ENCODE measurements at places on chromosomes 6 and 20.

- no peak for DNase-seq
These were observed 186.9 kb downstream of the ZFP64 start for GRCh38 chr20:52004715-52005114.

DNA sequence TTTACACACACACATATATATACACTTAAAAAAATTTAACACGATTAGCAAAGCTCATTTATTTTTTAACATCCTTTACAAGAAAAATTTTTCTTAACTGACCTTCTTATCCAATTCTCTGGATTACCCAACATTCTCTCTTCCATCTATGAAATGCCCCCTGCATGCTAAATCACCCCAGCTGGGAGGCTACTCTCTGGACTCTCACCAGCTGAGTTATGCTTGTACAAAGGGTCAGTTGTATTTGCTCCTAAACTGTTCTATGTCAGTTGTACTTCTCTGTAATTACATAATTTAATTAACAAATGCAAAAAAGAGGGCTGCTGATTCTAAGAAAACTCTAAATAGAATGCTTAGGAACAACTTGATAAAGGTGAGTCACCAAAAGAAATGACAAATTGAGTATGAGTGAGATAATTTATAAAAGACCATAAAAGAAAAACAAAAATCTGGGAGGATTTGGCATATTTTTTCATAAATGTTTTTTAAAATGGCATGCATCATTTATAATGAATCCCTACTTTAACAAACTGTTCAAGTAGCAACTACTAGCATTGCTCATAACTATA is 120.5 kb downstream of the KIF13A start:
- no peak for DNase-seq

DNA sequence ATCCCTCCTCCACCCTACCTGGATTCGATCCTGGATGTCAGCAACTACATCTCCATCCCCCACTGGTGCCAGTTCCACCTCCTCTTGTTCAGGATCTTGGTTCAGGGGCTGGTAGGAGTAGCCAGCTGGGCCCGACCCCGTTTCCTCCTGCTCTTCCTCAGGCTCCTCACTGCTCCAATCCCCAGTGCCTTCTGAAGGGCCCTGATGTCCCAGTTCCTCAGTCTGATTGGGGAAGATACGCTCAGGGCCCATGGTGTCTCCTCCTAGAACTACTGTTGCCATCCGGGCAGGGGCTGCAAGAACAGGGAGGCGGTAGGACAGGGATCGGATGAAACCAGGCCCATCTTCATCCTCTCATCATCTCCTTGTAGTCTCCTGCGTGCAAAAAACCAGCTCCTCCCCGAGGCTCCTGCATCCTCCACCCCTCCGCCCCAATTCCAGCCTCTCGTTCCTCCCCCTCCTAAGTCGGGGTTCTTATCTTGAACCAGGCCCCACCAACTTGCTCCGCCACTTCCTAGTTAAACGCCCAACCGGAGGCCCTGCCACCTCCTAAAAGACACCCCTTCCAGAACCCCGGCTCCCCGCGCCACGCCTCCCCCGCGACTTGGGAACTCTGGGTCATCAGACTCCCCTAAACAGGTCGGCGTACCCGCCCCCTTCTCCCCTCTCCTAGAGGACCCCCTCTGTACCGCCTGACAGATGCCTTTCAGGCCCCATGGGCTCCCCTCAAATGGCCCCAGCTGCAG is 476 bp downstream of the MEA1 start:
- DNase-seq = no peak

GRCh38 chr6:38175786-38176185 is 356.3 kb downstream of the ZFAND3 start:
- no peak for DNase-seq

GRCh38 chr6:98764373-98764911 is 69.9 kb upstream of the POU3F2 start:
- DNase-seq = no peak

- DNase-seq = no peak
These were observed 26.7 kb downstream of the ZNF337 start for GRCh38 chr20:25669826-25670422.

DNA sequence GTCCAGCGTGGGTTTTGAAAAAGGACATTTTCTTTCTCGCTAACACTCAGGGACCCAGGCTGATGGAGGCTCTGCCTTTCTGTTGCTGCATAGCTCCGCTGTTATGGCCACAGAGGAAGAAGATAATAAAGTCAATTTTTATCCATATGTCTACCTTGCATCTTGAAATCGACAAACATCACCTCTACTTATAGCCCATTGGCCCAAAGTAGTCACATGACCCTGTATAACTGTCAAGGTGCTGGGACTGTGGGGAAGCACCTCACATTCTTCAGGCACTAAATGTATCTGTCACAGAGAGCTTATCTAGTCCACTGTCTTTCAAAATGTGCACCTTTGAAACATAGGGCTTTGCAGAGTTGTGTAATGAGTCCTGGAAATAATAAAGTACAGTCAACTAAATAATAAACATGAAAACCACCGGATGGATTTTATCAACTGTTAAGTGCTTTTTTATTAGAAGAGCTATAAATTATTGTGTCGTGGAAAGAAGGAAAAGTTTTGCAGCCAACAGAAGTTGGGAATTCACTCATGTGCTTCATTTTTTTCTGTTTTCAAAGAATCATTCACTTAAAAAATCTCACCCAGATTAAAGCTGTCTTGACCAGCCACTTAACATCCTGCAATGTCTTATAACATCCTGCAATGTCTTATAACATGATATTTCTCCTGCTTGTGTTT is 47.7 kb upstream of the RCAN2 start:
- no peak for DNase-seq

- no peak for DNase-seq
These were observed 118.4 kb downstream of the BTBD3 start for GRCh38 chr20:12036142-12036541.

DNA sequence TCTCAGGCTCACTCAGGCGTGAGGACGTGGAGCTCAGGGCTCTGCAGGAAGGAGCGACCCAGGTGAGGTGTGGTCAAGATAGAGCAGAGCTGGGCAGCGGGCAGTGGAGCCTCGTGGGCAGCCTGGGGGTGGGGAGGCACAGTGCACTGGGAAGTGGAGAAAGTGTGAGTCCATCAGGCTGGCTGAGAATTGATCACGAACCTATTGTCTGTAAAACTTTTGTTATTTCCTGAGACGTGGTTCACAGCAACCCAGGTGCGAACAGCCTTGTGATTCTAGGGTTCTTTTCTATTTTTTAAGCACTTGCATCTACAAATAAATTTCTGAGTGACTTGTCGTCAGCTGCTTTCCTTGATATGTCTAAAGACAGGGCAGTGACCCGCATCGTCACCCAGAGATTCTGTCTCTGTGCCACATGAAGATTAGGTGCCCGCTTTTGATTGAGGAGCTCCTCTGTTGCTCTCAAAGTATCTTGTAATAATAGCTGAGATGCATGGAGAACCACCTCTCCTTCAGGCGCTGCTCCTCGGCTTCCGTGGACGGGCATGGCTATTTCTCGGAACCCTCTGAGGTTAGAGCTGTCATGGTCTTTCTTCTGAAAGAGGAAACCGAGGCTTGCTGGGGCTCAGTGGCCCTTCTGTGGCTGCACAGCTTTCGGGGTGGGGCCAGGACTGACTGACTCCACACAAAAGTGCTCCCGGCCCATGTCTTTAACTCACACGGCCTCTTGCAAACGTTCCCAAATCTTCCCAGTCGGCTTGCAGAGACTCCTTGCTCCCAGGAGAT is 662 bp upstream of the CCR6 start:
- no peak for DNase-seq

DNA sequence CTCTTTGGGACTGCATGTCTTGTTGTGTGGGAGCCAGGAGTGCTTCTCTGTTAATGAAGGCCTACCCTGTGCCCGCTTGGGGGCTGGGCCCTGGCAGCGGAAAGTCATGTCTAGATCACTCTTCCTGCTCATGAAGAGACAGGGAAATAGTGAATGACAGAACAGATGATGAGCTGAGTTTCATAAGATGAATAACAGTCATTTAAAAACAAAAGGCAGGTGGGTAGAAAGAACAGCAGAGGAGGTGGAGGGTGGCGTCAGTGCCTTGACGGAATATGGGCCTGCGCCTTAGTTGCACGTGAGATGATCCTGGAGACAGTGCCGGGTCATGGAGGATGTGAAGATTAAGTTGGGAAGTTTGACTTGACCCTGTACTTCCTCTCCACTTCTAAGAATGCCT is 85.5 kb downstream of the ARID1B start:
- DNase-seq = no peak

Measured in stimulated activated CD8-positive, alpha-beta memory T cell treated with anti-CD3 and anti-CD28 coated beads, Interleukin-4, amount 100 ng/mL, for 1 hour (primary cell).